Esophagus mucosa (tissue), 1 donor: ENCODE measurements at places on chromosomes 4 and X.
A peak's percentile ranks its signal among the peaks of the same experiment; 100 is the strongest.

DNA sequence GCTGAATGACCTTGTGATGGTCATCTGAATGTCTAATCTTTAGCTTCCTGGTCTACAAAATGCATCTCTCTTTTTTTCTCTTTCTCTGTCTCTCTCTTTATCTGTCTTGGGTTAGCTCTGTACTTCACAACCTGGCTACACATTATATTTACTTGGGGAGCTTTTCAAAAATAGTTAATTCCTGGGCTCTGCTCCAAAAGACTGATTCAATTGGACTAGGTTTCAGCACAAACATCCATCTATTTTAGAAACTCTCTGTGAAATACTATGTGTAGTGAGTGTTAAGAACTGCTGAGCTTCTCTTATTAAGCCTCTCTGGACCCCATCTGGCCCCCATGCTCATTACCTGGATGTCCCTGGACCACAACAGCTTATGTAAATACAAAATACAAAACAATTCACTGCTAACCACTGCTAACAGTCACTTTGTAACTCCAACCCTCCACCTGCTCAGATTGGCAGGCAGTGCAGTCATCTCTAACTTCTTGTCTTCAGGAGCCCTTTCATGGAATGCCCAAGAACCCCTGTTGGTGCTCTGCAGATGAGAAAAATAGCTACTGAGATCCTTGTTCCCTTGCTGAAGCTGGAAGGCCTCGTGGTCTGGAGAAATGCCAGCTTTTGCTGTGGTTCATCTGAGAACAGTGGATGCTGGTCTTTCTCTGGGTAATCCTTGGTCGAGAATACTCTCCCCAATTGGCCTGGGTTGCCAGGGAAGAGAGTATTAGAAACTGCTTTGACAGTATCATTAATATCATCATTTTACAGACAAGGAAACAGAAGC lies 14.8 kb upstream of the BOD1L1 start:
- ATAC-seq: no peak

DNA sequence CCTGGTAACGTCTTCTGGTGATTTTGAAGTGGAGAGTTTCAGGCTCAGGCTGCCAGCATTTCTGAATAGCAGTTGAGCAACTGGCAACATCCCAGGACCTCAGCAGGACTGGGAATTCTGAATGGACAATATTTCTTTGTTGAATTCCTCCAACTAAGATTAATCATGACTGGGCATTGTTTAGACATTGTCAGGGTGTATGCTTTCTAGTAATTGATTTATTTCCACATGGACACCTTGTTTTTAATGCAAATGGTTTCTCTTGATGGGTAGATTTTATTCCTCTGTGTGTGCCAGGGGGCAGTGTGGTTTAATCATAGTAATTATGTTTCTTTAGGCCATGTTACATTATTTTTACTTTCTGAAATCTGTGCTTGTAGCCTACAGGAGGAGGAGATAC lies 1004.7 kb upstream of the LCORL start:
- no peak for ATAC-seq

- no peak for ATAC-seq
Measured at GRCh38 chr4:8261851-8262535, 7.6 kb upstream of the HTRA3 start.

- ATAC-seq: peak; percentile 88
Measured at GRCh38 chr4:86670756-86671155, 76.6 kb downstream of the PTPN13 start.

DNA sequence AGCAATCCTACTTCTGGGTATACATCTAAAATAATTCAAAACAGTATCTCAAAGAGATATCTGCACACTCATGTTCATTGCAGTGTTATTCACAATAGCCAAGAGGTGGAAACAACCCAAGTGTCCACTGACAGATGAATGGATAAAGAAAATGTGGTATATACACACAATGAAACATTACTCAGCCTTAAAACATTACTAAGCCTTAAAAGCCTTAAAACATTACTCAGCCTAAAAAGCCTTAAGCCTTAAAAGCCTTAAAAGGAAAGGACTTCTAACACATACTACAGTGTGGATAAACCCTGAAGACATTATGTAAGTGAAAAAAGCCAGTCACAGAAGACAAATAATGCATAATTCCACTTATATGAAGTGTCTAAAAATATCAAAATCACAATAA lies 40.3 kb upstream of the TFDP3 start:
- ATAC-seq: peak; percentile 82

DNA sequence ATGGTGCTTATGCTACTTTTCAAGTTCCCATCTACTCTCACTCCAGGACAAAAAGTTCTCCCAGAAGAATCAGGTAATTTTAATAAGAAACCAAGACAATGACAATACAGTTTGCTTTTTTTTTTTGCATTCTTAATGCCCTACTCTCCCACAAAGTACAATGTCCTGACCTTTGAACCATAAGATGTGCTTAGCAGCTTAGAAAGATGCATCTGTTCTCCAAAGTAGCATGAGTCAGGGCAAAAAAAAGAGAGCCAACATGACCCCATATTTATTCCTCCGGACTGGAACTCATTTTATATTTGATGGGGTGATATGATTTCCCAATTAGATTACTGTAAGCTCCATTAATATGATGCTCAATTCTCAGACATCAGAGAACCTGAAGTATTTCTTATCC lies 16.5 kb upstream of the PDCL2 start:
- no peak for ATAC-seq
